Left cardiac atrium (tissue), 4 donors: ENCODE measurements at places on chromosomes 3 and 15. TPM values are rescaled to one million over a fixed set of nuclear protein-coding genes. Genes with fewer than 3 reads are reported as not detected.

GOLGA6A gene
- not detected for total RNA-seq

PLS1 gene
- total RNA-seq = 2.9 TPM

GRAMD2A gene
- total RNA-seq = not detected

GASK1A gene
- total RNA-seq = 2.6 TPM

PP2D1 gene
- total RNA-seq = not detected

HERC2 gene
- 46.5 TPM for total RNA-seq

COLQ gene
- 6.4 TPM for total RNA-seq

FBXW12 gene
- total RNA-seq = not detected

PRICKLE2 gene
- 21.9 TPM for total RNA-seq

GALNT15 gene
- total RNA-seq = 11.1 TPM

MYLK gene
- total RNA-seq = 66.2 TPM

COPG1 gene
- total RNA-seq = 149 TPM

ANXA2 gene
- total RNA-seq = 337 TPM

ABHD6 gene
- total RNA-seq = 7.0 TPM

AADACL2 gene
- not detected for total RNA-seq

C2CD4A gene
- total RNA-seq = not detected

SCAANT1 gene
- total RNA-seq = not detected

CFAP100 gene
- total RNA-seq = not detected

MAN2C1 gene
- total RNA-seq = 102 TPM

CRYGS gene
- 2.0 TPM for total RNA-seq

GP9 gene
- total RNA-seq = not detected

SLC41A3 gene
- total RNA-seq = 31.1 TPM

ALDH1L1 gene
- total RNA-seq = 22.9 TPM
